Smooth muscle cell of the umbilical artery (primary cell): ENCODE measurements at places on chromosomes 13 and 19. TPM values are rescaled to one million over a fixed set of nuclear protein-coding genes. Genes with fewer than 3 reads are reported as not detected.

The ZNF253 gene
- 3.2 and 3.3 TPM in 2 replicates for total RNA-seq

The IFNL1 gene
- not detected in 2 replicates for total RNA-seq

The NLRP11 gene
- not detected in 2 replicates for total RNA-seq

The ZNF790 gene
- 7.4 and 8.0 TPM in 2 replicates for total RNA-seq

The SYCN gene
- total RNA-seq = not detected in 2 replicates

The GNA15 gene
- under 0.01 and 0.46 TPM in 2 replicates for total RNA-seq

The SLC10A2 gene
- total RNA-seq = not detected in 2 replicates

The PSG6 gene
- not detected in 2 replicates for total RNA-seq

The CD79A gene
- total RNA-seq = under 0.01 and 0.09 TPM in 2 replicates

The FXYD1 gene
- total RNA-seq = 2.1 TPM in 1 of 2 replicates, not detected in the other

The LPAR2 gene
- total RNA-seq = 0.89 and 1.6 TPM in 2 replicates

The CGB3 gene
- total RNA-seq = not detected in 2 replicates

The ZNF568 gene
- 11.5 and 11.6 TPM in 2 replicates for total RNA-seq

The CABP5 gene
- total RNA-seq = not detected in 2 replicates

The KLK2 gene
- total RNA-seq = not detected in 2 replicates

The AKAP8 gene
- 11.6 and 15.8 TPM in 2 replicates for total RNA-seq

The ZNF563 gene
- 3.5 and 5.6 TPM in 2 replicates for total RNA-seq

The FPR3 gene
- under 0.01 and 0.88 TPM in 2 replicates for total RNA-seq

The RYR1 gene
- 0.09 TPM in 1 of 2 replicates, not detected in the other for total RNA-seq

The CD22 gene
- total RNA-seq = 0.55 TPM in 1 of 2 replicates, not detected in the other

The TMEM59L gene
- total RNA-seq = 1.3 and 5.6 TPM in 2 replicates

The SPRED3 gene
- total RNA-seq = 2.1 and 7.3 TPM in 2 replicates

The TNFSF9 gene
- total RNA-seq = 0.14 and 0.30 TPM in 2 replicates

The IFI30 gene
- total RNA-seq = 4.8 and 5.3 TPM in 2 replicates

The CEACAM7 gene
- total RNA-seq = not detected in 2 replicates

The ZNF749 gene
- 9.2 and 10.6 TPM in 2 replicates for total RNA-seq

The IGSF23 gene
- not detected in 2 replicates for total RNA-seq

The CEACAM20 gene
- total RNA-seq = not detected in 2 replicates

The RSPH6A gene
- total RNA-seq = 0.14 and 0.30 TPM in 2 replicates

The FGF21 gene
- total RNA-seq = not detected in 2 replicates

The NECTIN2 gene
- total RNA-seq = 95.6 and 115 TPM in 2 replicates

The SIGLEC12 gene
- total RNA-seq = not detected in 2 replicates

The CGB2 gene
- total RNA-seq = not detected in 2 replicates

The USHBP1 gene
- 0.05 TPM in 1 of 2 replicates, not detected in the other for total RNA-seq
